ENCODE measurements at places on chromosomes 11 and 22. TPM values are rescaled to one million over a fixed set of nuclear protein-coding genes. Genes with fewer than 3 reads are reported as not detected.

DNA sequence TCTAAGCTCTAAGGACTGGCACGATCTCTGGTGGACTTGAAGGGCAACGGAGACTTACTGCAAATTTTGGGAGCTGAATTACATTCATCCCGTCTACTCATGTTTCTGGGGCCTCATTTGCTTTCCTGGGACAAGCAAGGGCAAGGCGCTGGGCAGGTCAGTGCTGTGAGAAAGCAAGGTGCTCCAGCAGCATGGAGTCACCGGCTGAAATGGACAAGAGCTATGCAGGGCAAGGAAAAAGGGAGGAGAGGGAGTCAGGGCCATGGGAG is 25.6 kb downstream of the FLI1 start:
- no peak for DNase-seq

DNA sequence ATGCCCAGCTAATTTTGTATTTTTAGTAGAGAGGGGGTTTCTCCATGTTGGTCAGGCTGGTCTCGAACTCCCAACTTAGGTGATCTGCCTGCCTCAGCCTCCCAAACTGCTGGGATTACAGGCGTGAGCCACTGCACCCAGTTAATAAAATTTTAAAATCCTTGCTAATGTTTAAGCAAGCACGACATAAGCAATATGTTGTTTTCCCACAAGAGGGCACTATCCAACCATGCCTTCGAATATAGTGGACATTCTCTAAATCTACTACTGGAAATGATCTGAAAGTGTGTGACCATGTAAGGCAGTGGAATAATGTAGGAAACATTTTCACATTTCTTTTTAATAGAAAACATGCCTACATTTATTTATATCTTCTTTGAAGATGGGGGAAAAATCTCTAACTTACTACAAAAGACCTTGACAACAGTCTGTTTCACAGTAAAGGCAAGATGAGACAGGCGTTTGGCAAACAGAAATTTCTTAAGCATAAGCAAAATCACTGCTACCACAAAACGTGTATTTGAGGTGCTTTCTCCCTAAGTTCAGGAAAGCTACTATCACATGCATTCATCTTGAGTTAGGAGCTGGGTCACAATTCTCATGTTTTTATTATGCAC is 38.2 kb downstream of the PITPNB start:
- no peak for DNase-seq

OR52I1 gene
- total RNA-seq: not detected

- DNase-seq: no peak
These were observed 646.8 kb upstream of the CCDC90B start for GRCh38 chr11:83933008-83933407.

CABP4 gene
- 2.4 TPM for total RNA-seq

Measured in esophagus muscularis mucosa (tissue), 4 donors.